M059J (cell line): ENCODE measurements at places on chromosomes 6 and 20. TPM values are rescaled to one million over a fixed set of nuclear protein-coding genes. Genes with fewer than 3 reads are reported as not detected.

Gene GNAS-AS1
- 1.0 TPM in 1 of 2 replicates, not detected in the other for total RNA-seq

Gene OPN5
- total RNA-seq = not detected in 2 replicates

Gene DEF6
- 0.44 and 0.57 TPM in 2 replicates for total RNA-seq

Gene VGLL2
- total RNA-seq = not detected in 2 replicates

Gene ATP6V1G2
- 0.20 TPM in 1 of 2 replicates, not detected in the other for total RNA-seq

Gene ZBTB22
- total RNA-seq = 13.8 and 18.0 TPM in 2 replicates

Gene LPA
- total RNA-seq = not detected in 2 replicates

Gene RNASET2
- 31.7 and 33.3 TPM in 2 replicates for total RNA-seq

Gene EFCAB8
- total RNA-seq = not detected in 2 replicates

DNA sequence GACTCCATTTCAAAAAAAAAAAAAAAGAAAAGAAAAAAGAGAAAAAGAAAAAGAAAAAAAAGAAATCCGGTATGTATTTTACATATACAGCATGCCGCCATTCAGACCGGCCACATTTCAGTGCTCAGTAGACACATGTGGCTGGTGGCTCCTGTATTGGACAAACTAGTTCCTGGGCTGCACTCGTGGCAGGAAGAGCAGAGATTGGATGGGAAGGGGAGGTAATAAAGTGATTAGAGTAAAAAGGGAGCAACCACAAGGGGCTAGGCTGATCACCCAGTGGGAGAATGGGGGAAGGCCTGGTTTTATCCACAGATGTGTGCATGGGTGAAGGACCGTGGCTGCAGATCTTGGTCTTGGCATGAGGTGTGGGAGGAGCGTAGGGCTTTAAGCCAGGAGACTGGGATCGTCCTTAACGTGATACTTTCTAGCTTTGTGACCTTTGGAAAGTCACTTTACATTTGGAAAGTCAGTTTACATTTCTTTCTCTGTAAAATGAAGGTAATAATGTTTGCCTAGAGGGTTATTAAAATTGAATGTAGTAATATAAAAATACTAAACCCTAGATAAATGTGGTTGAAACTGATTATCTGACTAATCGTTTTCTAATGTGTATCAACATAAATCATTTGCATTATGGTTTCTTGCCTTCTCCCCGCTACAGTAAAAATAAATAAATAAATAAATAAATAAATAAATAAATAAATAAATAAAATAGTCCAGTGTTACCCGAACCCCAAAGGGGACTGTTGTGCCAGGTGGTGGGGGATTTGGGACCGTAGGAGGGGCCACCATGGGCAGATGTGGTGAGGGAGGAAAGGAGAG, 869 bp upstream of the TRIM15 start:
- no peak for DNase-seq

DNA sequence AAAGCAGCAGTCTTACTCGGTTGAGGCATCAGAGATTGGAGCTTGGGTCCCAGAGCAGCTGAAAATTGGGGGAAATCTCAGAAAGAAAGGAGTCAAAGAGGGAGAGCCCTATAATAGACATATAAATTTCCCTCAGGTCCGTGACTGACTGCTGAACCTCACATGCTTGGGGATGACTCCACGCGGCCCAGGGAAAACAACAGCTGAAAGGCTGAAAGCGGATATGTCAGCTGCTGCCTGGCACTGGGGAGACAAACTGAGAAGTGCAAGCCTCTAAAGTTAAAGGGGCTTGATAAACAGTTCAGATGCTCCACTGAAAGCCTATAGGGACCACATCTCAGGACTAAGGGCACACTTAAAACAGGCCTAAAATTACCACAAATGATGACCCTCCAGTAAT, 255.9 kb upstream of the RIN2 start:
- no peak for DNase-seq

DNA sequence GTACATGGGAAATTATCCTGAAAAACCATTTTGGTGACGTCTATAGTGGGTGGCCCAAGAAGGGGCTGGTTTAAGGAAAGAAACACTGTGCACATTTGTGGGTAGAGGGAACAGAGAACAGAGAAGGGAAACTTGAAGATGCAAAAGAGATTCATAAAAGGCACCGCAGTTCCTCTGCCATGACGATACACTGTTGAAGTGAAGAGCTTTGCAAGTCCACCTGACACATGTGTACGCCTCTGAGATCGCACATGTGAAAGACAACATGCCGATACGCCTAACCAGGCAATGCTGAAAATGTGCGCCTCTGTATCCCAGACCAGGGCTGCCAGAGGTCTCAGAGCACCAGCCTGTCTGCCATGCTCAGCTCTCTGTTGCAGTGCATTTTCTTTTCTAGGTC, 180.9 kb downstream of the KIF16B start:
- DNase-seq = no peak

DNA sequence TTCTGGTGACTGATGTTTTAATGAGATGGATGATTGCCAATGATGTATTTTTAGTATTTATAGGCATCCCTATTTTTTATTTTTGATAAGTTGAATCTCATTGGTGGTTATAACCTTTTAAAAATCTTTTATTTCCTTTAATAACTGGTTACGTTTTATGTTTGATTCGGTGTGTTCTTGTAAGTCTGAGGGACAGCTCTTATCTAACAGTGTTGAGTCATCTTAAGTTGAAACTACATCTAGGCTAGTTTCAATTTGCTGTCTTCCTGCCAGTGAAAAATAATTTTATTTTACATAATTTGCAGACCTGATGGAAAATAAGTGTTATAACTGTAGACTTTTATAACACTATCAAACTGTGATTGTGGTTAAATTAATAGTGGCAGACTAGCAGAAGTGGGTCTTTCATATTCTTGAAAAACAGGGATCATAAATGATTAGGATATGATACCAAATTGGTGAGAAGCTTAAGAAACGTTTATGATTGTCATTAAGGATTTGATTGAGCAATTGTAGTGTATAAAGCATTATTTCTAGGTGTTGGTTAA, 4.6 kb downstream of the AFDN start:
- no peak for DNase-seq

- DNase-seq = peak; percentile 44
These were observed 65.8 kb downstream of the EPB41L2 start for GRCh38 chr6:130997061-130997753.

DNA sequence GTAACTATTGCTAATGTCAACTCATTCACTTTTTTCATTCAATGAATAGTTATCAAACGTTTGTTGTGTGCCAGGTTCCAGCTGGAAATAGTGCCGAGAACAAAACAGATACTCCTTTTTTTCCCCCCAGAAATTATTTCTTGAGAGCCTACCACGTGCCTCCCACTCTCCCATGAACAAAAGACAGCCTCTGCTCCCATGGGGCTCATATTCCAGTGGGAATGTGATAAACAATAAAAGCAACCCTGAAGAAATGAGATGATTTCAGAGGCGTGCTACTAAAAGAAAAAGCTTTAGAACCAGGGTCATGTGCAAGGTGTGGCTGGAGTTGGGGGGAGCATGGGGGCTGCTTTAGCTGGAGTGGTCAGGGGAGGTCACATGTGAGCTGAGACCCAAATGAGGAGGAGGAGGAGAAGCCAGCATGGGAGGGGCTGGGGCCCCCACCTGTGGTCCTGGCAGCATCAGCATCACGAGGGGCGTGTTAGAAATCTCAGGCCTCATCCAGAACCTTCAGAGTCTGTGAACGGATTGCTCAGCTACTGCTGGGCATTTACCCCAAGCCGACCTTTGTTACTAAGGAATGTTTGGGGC, 157.4 kb downstream of the EYA2 start:
- DNase-seq = no peak

- DNase-seq = peak; percentile 58
These were observed 91.2 kb upstream of the EEF1E1 start for GRCh38 chr6:8193541-8193940.

DNA sequence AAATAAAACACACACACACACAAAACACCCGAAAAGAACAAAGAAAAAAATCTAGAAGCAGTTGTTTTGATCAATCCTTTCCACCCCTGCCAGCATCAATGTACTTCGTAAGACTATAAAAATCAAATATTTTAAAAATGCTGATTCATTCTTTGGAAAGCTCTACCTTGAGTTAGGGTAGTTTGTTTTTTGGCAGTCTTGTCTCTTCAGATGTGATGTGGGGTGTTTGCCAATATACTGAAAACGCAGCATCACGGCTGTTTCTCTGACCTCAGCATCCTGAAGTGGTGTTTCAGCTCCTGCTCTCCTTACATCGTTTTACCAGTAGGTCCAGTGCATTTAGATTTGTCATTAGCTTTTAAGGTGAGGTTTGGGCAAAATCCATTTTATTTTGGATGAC, 526.0 kb downstream of the UTRN start:
- peak; percentile 17 for DNase-seq

DNA sequence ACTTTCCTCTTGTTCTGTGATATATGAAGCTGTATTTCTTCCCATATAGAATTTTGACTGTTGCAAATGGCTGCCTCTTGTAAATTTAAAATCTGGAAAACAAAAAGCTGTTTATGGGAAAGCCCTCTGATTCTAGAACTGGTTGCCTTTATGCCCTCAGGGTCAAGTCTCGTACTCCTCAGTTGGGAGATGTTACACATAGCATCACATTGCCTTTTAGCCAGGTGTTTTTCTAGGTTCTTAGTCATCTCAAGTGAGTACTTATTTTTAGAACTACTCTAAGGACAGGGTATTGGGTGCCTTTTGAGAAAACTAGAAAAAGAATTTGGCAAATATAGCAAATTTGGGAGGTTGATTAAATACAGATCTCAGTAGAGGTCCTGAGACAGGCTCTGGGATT, 58.5 kb downstream of the ANKS1A start:
- DNase-seq = no peak

GRCh38 chr20:56689318-56689717, 60.2 kb downstream of the TFAP2C start:
- peak; percentile 77 for DNase-seq

DNA sequence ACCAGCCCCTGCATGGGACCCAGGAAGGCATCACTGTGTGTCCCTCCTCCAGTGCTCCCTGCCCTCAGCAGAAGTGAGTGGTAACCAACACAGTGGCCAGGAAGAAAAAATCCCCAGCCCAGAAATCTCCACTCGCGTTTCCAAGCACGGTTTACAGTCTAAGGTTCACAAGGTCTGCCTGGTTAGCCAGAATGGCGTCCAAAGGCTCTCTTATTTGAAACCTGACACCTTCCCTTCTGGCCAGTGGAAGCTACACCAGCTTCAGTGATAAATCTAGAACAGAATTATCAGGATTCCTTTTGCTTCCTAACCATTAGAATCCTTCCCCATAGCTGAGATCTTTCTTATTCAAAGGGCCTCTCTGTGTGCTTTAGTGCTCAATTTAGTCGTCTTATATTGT, 9.2 kb downstream of the LY86 start:
- DNase-seq = no peak

DNA sequence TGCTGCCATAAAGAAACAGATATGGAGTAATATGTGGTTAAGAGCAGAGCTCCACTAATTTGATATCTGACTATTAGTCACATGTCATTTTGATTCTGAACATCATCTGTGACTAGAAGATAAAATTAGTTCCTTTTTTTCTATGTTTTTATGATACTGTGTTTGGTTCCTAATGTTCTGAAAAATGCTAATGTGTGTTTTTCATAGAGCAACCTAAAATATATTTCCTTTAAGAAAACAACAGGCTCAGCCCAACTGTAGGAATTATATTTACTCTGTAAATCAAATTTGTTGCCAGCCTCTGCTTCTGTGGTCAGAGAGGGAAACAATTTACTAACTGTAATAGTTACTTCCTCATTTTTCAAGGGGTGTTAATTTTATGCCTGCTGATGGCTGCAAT, 33.3 kb upstream of the TXLNB start:
- no peak for DNase-seq

GRCh38 chr6:36204068-36204753, 7.7 kb downstream of the BRPF3 start:
- DNase-seq = no peak
